ENCODE measurements at places on chromosomes 11 and 22.

GRCh38 chr11:76152086-76152681 lies 54.1 kb downstream of the WNT11 start:
- peak; percentile 81 for DNase-seq

DNA sequence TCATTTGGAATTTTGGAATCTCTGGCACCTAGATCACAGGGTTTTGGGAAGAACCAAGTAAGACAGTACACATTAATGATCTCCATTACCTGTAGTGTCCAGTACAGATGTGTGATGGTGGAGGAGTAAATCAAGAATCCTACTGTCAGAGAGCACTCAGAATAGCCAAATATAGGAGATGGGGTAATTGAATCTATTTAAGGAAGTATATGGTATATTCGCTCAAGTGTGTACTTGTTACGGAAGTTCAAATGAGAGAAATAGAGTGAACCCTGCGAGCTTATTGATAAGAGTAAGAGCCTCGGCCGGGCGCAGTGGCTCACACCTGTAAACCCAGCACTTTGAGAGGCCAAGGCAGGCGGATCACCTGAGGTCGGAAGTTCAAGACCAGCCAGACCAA lies 2.2 kb downstream of the SPCS2 start:
- DNase-seq: no peak

- peak; percentile 76 for DNase-seq
Measured at GRCh38 chr11:68118706-68119448, 2.3 kb downstream of the CHKA start.

- peak; percentile 30 for DNase-seq
Measured at GRCh38 chr11:10488121-10488933, 33.3 kb downstream of the AMPD3 start.

DNA sequence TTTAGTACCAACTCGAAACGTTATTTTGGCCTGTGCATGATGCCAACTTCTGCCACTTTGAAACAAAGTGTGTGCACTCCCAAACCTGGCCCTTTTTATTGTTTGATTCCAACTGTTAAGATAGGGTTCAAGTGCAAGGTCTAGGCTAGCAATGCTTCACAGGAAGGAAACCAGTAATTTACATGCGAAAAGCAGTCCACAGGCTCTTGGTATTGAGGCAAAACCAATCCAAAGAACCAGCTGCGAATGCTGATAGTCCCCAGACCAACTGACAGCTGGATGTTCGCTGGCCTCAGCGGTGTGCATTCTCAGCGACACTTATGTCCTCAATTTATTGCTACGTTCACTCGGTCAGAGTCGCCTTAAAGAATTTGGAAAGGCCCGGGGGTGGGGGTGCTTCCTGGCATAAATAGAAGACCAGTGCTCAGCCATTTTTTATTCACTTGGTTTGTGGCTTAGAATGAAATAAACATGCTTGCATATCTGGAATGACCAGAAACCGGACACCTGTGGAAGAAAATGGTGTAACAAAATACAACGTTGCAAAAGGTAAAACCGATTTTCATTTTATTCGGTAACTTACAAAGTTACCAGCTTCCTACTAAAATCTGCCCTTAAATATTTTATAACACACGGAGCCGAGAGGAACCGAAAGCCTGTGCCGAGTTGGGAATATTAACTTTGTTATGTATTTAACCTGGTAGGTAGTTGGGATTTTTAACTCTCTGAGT lies 1.6 kb downstream of the CPT1A start:
- DNase-seq: peak; percentile 42

- no peak for DNase-seq
Measured at GRCh38 chr22:44080936-44081861, 57.1 kb downstream of the PARVB start.

DNA sequence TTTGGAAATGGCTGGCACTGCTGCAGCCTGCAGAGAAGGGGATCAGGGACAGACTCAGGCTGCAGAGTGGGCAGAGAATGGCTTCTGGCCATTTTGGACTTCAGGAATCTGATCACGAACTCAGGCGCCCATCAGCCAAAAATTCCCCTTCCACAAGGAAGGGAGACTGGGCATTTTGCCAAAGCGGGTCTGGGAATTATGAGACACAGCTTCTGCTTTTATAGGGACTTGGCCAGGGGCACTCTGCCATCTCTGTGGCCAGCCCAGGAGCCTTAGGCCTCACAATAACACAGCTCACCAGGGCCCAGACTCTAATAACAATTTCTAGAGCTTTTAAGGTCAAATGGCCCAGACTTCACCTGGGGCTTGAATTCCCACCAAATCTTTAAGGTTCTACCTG lies 74.7 kb downstream of the CHST1 start:
- DNase-seq: no peak

- no peak for DNase-seq
Measured at GRCh38 chr11:87463486-87464102, 425.9 kb downstream of the TMEM135 start.

- DNase-seq: no peak
Measured at GRCh38 chr22:47056776-47057470, 294.5 kb downstream of the TBC1D22A start.

DNA sequence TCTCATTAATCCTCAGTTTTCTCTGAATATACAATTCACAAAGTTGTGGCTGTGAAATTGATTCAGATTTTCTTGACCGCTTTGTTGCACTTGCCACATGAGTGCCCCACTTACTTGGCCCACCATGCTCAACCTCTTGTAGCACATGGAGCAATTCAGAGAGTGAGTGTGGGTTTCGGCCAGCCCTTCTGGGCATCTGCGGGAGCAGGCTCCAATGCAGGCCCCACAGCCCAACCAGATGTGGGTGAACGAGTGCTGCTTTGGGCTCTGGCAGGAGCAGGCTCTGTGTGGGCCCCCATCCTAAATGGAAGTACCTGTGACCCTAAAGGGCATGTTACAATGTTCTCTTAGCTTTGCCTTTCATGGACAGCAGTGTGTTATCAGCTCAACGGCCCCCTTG lies 2338.6 kb downstream of the LRRC4C start:
- DNase-seq: no peak

DNA sequence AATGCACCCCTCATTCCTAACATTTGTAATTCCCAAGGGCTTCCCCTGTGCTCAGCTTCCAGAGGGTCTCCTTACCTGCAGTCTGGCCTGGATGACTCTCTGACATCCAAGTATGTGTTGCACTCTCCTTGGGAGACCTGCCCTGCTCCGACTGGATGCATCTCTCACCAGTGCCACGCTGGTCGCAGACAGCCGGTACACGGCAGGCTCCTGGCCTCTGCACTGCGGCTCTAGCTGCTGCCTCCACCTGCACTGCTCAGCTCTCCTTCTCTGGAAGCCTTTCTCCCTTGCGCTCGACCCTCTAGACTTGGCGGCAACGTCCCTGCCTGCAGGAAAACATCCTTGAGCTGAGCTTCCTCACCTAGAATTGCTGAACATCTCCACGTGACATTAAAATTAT lies 685.9 kb downstream of the BRD1 start:
- DNase-seq: no peak

DNA sequence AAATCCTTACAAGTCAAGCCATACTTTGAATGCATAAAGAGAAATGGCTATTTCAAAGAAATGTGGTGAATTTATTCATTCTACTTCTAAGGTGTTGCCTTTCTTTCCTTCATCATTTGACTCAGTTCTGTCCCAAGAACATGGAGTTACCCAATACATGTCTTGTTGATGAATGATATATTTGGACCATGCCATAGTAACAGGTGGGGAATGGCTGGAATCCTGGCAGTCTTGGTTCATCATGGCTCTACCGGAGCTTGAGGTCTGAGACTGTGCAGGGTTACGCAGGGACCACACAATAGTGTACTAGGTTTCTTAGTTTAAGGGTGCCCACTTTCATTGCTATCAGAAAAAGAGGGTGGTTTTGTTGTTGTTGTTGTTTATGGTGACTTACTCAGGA lies 40.3 kb upstream of the MPEG1 start:
- no peak for DNase-seq

GRCh38 chr11:80122211-80122610 lies 681.4 kb upstream of the TENM4 start:
- DNase-seq: no peak

DNA sequence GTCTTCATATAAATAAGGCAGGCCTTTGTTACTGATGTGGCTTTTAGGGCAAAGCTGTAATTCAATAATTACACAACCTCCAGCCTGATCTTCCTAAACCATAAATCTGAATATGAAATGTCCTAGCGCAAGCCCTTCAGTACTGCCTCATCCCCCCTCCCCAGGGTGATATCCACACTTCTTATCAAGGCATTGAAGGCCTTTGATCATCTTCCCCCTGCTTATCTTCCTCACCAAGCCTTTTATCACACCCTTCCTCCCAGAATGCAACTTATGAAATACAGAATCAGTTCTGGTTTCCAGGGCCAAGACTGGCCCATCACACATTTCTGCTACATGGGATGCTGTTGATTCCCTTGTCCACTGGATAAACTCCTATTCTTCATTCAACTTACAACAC lies 12.1 kb downstream of the SPON1 start:
- DNase-seq: no peak

DNA sequence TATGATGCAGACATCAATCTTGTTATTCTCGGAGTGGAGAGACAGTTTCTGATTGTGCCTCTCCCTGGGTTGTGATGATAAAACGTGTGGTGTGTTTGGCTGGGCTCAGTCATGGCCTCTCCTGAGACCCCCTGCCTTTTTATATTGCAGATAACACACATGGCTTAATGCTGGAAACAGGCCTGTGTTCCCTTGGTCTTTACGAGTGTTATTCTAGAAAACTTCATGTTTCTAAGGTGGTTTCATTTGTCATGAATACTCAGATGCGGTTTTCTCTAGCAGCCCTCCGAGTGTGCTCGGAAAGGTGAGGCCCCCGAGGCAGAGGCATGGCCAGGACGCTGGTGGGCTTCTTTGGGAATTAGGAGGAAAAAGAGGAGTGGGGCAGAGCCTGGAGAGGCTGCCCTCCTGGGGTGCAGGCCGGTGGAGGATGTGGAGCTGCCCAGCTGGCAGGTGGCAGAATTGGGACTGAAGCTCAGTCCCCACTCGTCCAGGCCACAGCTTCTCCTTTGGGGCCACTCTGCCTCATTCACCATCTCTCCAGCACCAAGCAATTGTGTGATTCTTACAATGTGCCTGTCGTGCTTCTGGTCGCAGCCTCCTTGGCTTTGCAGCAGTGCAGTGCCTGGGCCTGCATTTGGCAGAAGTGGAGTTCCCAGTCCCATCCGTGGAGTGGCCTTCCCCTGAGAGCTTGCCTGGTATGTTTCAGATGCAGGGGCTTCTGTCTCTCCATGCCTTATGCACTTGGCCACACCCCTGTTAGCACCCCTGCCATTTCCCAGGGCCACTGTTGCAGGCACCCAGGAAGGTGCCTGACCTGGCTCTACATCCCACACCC lies 309.6 kb downstream of the TBC1D22A start:
- DNase-seq: no peak

DNA sequence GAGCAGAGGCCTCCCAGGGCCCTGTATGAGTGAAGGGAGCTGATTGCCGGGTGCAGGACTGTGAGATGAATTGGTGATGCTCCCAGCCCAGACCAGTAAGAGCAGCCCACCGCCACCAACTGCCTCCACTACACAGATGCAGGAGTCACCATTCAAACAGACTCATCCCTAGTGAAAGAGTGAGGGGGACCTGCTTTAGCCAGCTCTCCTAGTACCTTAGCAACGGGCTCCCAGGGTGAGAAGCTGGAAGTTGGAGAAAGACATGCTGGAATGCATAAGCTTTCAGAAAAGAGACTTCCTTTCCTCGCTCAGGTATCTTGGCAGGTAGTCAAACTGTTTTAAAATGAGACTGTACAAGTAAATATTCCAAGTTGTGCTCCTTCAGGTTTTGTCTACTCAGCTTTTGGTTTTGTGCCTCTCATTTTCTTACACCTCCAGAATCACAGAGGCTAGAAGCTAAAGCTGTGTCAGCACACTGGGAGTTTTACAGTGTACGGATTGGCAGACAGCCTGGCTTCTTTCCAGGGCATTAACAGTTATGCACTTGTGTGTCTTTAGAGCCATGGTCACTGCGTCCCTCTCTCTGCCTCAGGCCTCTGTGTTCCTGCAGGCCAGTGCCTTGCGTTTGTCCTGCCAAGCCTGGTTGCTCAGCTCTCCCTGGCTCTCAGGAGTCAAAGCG lies 146.2 kb downstream of the ATXN10 start:
- no peak for DNase-seq

All from GM06990 (cell line).